Germinal center (tissue), 1 donor: ENCODE measurements at places on chromosomes 2 and 18.

GRCh38 chr2:164984428-164984827, 29.1 kb upstream of the SLC38A11 start:
- no peak for DNase-seq

DNA sequence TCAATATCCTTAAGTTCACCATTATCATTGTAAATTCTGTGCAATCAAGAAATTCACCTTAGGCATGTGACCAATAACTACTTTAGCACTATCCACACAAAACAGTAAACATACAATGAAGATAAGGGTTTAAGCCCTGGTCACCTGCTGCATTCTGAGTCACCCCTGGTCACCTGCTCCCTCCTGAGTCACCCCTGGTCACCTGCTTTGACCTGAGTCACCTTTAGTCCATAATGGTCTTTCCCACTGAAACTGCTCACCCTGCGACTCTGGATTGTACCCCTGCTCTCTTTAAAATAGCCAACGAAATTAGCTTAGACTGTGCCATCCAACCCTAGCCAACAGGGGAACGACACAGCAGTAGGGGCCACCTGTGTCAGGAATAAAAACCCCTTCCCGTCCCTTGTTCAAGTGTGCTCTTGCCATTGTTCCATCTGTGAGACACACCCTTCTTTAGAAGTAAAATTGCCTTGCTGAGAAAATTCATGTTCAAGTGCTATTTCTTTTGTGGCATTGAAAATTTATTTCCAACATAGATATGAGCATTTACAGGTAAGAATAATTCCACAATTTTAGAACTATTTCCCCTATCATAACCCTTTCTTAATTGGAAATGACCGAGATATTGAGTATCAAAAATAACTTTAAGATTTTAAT, 902.8 kb downstream of the DSC3 start:
- no peak for DNase-seq

GRCh38 chr2:158973116-158973956, 4.9 kb downstream of the TANC1 start:
- no peak for DNase-seq

DNA sequence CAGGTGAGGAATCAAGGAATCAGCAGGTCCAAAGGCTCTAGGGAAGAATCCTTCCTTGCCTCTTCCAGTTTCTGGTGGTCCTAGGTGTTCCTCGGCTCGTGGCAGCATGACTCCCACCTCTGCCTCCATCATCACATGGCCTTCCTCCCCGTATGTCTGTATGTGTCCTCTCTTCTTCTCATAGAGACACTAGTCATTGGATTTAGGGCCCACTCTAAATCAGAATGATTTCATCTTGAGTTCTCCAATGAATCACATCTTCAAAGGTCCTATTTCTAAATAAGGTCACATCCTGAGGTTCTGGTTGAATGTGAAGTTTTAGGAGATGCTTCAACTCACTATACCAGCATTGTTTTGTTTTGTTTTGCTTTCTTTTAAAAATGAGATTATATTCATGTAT, 11.1 kb upstream of the AGFG1 start:
- no peak for DNase-seq

DNA sequence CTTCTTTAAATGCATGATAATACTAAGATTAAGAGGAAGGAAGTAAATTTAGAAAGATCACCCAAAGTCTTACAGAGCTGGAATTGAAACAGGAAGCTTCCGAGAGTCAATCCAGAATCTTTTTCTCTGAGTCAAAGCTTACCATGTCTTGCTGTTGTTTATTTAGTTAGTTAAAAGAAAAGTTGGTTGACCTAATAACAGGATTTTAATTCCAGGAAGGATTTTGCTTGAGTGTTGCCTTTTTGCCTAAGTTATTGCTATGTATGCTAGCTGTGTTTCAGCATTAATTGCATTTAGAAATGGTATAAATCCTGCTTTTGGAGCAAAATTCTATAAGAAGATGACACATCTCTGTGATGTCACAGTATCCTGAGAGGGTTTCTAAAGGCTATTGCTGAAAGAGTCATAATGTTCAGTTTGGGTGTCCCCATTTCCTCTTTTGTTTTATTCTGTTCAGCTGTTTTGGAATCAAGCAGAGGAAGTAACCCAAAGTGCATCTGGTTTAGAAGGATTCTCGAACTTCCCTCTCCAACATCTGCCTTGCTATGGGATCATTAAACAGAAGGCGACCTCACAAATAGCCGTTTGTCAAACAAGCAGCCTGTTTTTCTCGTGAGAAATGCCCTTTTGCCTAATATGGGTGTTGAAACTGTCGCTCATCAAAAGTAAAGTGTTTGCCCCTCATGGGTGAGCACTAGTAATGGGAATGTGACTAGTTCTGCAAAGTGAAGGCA, 271.5 kb upstream of the MMADHC start:
- DNase-seq = no peak

- DNase-seq = no peak
These were observed 30.1 kb upstream of the SOS1 start for GRCh38 chr2:39150890-39151497.

GRCh38 chr2:72538486-72538885, 287.3 kb downstream of the EXOC6B start:
- DNase-seq = no peak

- no peak for DNase-seq
These were observed 56.9 kb downstream of the RHBDD1 start for GRCh38 chr2:226892729-226893128.

DNA sequence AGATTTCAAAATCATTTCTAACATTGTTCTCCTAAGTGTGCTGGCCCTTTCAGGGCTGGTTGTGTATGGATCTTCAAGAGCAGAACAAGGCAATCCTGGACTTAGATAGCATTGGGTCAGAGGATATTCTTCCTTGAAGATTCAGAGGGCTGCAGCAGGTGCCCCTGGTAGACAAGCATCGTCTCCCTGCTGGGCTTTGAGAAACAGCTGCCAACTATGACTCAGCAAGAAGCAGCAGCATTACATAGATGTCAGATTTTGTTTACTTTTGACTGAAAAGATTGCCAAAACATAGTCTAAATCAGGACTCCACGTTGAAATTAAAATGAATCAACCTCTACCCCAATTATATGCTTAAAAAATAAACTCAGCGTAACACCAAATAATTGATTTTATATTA, 618.8 kb downstream of the SOCS6 start:
- no peak for DNase-seq

GRCh38 chr18:13446610-13447461, 228.3 kb downstream of the LDLRAD4 start:
- DNase-seq = no peak

DNA sequence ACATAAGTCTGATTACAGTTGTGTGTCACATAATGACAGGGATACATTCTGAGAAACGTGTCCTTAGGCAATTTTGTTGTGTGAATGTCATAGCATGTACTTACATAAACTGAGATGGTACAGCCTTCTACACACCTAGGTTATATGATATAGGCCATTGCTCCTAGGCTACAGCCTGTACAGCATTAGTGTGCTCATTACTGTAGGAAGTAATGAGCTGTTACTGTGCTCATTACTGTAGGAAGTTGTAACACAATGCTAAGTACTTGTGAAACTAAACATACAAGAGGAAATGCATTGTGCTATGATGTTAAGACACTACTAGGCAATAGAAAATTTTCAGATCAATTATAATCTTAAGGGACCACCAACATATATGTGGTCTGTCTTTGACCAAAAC, 72.8 kb downstream of the UPP2 start:
- no peak for DNase-seq

- DNase-seq = no peak
These were observed 84.7 kb downstream of the POLR1A start for GRCh38 chr2:86020984-86021383.

- DNase-seq = no peak
These were observed 13.5 kb downstream of the ALPK2 start for GRCh38 chr18:58615140-58616132.

DNA sequence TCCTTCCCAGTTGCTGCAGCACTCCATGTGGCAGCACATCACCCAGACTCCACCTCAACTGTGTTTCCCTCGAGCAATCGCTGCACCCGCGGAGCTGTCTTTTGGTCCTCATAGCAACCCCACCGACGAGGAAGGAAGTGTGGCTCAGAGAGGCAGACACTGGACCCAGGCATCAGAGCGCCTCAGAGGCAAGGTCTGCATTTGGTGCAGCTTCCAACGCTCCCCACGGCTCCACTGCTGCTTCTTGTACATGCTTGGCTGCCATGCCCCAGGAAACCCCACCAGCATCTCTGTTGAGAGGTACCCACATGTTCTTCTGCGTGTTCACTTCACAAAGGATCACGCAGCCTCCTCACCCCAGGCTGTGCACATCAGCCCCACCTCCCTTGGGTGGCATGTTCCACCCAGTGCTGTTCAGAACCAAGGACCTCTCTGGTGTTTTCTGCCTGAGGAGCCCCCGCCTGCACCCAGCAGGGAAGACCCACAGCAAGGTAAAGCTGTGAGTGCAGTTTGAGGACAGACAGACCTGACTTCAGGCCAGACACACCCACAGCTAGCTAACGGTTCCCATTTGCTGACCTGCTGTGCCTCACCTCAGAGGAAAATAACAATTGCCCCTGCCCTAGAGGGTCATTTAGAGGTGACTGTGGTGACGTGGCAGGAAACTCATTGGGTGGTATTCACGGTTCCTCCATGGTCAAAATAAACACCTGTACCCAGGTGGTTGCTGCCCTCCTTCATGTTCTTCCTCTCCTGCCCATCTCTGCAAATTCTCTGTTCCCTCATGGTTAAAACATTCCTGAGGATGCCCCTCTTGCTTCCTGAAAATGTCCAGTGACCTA, 326.3 kb upstream of the MYT1L start:
- no peak for DNase-seq

DNA sequence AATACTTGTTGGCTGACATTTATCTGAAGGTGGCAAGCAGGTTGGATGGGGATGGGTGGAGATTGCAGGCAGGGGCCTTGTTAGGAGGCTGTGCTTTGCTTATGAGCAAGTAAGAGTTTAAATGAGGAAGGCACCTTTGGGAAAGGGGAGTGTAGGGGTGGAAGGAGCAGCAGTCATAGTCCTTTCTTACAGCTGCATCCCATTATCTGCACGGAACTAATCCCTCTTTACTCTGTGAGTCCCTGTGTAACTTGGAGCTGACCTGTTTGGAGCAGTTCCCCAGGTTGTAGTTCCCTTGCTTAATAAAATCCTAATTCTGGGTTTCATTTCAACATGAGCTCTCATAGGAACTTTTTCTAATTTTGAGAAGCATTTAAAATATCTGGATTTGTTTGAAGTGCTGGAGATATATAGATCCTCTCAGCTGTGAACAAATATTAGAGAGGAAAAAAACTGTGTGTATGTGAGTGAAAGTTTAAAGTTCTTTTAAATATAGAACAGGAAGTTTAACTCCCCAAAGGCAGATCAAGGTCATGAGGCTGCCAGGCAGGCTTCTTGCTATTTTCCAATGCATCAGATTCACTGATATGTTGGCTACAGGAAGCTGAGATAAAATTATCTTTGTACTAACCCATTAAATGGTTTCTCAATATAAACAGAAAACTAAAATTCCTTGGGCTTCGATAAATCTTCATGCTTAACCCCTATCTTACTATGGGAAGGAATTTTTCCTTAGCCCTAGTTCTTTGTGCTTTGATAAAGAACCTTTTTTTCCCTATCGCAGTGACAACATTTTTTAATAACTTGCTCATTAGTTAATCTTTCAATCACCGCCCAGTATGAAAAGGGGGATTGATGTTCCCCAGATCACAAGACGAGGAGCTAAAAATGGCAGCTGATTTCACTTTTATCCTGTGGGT, 104.6 kb upstream of the EML6 start:
- no peak for DNase-seq

DNA sequence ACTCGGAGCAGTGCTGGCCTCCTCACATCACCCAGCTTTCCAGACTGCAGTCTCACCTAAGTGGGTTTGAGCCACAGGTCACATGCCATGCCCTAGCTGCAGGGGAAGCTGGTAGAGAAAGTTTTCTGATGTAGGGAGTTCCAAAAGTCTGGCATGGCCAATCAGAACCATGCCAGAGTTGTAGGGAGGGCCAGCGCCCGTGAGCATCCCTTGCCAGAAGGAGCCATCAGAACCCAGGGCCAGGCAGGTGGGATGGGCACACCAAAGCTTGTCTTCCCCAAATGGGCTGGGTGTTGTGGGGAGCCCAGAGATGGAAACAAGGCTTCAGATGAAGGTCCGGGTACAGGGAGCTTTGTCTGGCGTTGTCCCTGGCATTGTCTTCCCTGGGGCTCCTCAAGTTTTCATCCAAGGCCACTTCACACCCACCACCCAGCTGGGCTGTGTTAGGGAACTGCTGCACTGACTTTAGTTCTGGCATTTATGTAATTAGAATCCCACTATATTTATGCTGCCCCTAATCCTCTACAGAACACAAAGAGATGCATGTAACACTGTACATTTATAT, 247.9 kb downstream of the KLHL29 start:
- DNase-seq = no peak

DNA sequence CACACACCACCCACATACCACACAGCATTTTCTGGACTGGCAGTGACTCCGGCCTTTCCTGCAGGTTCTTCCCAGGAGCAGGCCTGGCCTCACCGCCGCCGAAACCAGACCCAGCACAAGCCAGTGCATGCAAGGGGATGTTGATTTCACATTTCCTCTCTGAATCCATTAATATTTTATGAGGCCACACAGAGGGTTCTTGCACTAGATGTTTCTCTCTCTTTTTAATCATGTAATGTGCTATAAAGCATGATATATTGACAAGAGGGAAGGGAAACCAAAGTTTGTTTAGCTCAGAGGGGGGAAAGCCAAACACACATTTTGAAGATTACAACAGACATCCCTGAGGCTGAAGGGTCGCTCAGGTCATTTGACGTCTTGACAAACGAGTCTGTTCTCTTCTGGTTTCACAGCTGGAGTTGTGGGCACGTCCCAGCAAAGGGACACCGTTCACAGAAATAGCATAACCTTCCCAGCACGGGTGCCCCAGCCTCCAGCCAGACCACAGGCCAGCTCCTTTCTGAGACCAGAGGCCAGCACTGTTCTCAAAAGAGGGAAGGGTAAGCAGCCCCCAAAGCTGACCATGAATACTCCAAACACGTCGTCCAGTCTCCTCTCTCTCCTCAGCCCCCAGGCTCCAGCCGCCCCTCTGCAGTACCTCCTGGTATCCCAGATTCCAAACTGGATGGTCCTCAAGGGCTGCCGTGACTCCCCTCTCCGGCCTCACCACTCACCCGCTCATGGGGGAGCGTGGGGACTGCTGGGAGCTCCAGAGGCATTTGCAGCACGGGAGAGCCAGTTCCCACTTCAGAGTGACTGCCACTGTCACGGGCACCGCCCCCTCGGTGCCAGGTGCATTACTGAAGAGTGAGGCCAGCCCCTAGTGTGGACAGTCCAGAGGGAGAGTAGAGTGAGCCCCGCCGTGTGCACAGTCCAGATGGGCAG, 340.3 kb upstream of the SALL3 start:
- no peak for DNase-seq

DNA sequence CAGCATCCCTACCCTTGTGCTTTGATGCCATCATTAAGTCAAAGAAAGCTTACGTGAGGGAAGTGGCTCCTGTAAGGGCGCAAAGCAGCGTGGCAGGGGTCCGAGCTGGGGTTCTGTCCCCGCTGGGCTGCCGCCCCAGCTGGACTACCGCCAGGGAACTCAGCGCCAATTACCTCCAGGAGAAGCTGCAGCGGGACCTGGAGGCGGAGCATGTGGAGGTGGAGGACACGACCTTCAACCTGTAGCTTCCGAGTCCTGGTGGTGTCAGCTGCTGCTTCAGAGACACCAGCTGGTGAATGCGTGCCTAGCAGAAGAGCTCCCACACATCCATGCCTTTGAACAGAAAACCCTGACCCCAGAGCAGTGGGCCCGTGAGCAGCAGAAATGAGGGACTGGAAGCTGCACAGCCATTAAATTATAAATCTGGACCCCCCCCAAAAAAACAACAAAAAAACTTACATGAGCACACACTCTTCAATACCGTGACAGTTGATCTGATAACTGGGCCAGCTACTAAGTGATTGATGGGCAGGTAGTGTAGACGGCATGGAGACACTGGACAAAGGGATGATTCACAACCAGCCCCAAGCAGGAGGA, 20.1 kb upstream of the YES1 start:
- no peak for DNase-seq
